ENCODE measurements at places on chromosomes 7 and 10.

GRCh38 chr7:40865441-40866233 lies 730.8 kb downstream of the SUGCT start:
- DNase-seq: no peak

- DNase-seq: no peak
Measured at GRCh38 chr10:28951484-28951883, 274.2 kb downstream of the BAMBI start.

DNA sequence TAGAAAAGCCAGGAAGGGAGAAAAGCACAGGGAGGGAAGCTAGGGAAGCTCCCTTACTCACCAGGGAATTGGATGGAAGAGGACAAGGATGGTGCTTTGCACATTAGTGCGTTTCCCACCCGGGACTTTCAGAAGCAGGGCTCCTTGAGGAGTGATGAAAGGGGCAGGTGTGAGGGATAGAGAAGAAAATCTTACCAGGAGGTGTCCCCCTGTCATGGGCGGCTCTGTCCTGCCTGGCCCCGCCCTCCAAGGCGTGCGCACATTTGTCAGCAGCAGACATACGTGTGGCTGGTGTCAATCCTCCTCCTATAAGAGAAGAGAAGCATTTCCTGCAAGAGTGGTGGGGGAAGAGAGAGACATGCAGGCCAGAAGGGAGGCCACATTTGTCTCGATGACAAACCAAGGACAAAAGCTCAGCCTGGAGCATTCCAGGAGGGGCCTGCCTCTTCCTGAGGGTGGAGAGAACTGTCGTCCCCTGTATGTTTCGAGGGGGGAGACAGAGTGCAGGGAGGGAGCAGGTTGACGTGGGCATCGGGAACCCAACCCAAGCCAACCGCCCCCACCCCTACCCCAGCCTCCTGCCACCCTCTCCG lies 47.4 kb upstream of the COMTD1 start:
- DNase-seq: no peak

DNA sequence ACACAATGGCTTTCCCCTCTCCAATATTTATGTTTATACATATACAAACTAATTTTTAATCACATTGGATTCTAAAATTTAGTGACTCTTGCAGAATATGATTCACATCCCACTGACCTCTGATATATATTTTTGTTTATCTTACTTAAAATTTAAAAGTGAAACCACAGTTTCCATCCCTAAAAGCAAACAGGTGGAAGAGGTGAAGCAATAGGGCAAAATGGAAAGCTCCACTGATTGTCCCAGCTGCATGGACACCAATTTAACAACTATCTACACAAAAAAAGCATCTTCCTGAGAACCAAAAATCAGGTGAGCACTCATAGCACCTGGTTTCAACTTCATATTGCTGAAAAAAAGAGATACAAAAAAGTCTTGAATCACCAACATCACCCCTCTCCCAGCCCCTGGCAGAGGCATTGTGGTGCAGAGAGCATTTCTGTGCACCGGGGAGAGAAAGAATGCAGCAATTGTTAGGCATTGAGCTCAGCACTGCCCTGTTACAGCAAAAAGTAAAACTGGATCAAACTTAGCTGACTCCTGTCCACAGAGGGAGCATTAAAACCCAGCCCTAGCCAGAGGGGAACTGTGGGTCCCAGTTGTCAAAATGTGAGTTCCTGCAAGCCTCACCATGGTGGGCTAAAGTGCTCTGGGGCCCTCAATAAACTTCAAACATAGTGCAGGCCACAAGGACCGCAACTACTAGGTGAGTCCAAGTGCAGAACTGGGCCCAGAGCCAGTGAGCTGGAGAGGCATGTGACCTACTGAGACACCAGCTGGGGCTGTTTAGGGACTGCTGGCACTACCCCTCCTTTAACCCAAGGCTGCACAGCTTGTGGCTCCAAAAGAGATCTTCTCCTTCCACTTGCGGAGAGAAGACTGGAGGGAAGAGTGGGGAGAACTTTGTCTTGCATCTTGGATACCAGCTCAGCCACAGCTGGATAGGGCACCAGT lies 92.1 kb downstream of the SIRT1 start:
- no peak for DNase-seq

DNA sequence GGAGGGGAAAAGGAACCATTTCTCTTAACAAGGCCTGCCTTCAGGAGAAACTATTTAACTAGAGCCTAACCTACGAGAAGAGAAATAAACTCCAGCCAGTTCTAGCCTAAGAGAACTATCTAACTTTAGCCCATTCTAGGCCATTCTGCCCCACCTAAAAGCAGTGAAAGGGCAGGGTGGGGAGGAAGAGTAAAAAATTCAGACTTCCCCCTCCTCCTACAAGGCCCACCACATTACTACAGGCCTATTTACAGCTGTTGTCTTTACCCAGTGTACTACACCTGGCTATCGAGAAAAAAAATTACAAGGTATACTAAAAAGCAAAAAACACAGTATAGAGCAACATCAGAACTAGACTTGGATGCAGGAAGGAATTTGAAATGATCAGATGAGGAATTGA lies 93.0 kb downstream of the KMT2C start:
- no peak for DNase-seq

Measured in NCI-H226 (cell line).